ENCODE measurements at places on chromosomes 12 and 14.

DNA sequence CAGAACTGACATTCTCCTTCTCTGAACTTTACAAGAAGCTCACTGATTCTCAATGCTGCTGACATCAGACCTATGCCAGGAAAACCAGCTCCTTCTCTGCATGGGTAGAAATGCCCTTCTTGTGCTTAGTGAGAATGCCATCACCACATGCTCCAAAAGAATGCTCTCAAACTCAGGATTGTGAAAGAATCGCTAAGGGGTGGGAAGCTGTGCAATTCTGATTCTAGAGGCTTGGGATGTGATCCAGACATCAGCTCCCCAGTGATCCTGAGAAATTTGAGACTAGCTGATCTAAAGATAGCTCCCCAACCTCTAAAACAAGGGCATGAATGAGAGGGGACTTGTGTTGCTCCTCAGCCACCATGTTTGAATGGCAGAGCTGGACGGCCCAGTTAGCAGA, 113.2 kb downstream of the DPF3 start:
- no peak for DNase-seq

GRCh38 chr12:54349679-54350078, 14.6 kb downstream of the GPR84 start:
- DNase-seq: no peak

- DNase-seq: no peak
Observed at GRCh38 chr12:120887253-120888043, 16.7 kb downstream of the SPPL3 start.

DNA sequence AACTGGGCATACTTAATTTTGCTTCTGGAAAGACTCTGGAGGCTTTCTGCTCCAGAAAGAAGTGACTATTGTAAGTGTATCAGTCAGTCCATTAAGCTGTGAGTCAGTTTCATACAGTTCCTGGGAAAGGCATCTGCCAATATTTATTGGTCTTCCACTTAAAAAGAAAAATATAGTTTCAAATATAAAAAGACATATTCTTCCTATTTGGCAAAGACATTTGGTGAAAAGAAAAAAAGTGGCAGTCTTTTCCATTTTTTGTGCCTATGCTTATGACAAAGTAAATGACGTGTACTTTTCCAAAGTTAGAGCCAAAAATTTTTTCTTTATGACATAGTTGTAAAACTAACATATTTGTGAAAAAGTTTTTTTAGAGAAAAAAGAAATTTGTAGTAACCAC, 12.3 kb downstream of the TMEM30B start:
- DNase-seq: no peak

DNA sequence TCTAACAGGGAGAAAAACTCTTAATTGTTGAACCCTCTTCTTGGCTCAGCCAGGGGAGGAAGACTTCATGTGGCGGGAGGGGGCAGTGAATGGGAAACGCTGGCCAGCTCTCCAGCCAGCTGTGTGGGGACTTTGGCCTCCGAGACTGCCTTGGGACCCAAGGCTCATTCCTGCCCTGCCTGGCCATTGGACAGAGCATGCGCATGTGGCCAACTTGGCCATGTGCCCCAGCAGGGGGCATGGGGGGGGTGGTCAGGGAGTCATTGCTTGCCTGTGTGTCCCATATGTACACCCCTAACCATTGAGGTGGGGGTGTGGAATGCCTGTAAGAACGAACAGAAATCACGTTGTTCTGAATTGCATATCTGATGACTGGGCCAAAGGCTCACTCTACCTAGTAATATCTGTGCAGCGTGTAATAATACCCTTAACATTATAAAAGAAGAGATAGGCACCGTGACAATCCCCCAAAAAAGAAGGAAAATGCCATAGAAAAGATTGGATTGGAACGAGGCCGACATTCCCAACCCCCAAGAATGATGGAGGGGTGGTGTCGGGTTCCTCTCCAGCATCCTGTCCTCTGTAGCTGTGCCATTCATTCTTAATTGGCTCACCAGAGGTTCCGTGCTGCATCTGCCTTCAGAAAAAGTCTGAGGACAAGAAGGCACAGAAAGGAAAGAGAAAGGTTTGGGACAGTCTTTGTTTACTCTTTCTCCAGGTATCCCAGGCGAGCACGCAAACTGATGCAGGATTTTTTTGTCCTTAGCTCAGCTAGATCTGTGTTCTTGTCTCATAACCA, 3.5 kb upstream of the FAR2 start:
- DNase-seq: peak; percentile 48

GRCh38 chr14:20998139-20998538, 954 bp upstream of the SLC39A2 start:
- DNase-seq: peak; percentile 20

DNA sequence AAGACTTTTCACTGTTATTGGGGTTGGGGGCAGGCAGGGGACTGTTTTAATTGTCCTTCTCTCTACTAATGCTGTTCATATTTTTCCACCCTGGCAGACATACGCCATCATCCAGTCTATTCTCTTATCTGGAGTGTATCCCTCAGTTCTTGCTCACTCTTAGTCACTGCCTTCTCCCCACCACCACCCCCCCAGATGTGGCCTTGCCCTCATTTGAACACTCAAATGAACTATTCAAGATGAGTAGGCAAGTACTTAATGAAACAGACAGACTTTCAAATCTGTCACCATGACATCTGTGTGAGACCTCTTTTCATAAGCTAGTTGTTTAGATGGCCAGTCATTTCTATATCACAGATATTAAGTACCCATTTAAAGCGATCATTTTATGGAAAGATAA, 10.1 kb downstream of the NUDT4 start:
- no peak for DNase-seq

GRCh38 chr12:6213969-6214368, 13.8 kb downstream of the CD9 start:
- DNase-seq: no peak

All from GM23338 (cell line).